Fibroblast of skin of right biceps (primary cell): ENCODE measurements at places on chromosomes 3 and 15.

- DNase-seq, result no peak
Observed at GRCh38 chr15:95440712-95441111, 889.8 kb upstream of the NR2F2 start.

GRCh38 chr3:136818769-136819391, at the start of gene SLC35G2:
TSS of gene SLC35G2 (plus strand) at chr3:136819126. CDS start at chr3:136854461, 35,335 bp downstream.
- peak; percentile 66 for DNase-seq

GRCh38 chr3:3951071-3951470, 151.8 kb downstream of the LRRN1 start:
- no peak for DNase-seq

DNA sequence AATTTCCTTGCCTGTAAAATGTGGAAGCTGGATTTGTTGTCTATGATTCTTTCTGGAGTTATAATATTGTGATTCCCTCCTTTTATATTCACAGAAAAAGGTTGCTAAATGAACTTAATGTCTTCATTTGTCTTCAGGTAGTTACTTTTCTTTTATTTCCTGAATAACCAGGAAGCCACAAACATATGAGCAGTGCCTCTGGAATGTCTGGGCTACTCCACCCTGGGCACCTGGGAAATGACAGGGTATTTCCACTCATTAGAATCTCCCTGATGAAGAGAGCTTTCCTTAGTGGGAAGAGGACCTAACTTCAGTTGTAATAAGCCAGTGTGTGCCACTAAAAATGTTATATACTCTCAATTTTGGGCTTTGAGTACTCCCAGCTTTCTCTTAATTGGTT, 3.8 kb upstream of the SLMAP start:
- DNase-seq, result peak; percentile 24

DNA sequence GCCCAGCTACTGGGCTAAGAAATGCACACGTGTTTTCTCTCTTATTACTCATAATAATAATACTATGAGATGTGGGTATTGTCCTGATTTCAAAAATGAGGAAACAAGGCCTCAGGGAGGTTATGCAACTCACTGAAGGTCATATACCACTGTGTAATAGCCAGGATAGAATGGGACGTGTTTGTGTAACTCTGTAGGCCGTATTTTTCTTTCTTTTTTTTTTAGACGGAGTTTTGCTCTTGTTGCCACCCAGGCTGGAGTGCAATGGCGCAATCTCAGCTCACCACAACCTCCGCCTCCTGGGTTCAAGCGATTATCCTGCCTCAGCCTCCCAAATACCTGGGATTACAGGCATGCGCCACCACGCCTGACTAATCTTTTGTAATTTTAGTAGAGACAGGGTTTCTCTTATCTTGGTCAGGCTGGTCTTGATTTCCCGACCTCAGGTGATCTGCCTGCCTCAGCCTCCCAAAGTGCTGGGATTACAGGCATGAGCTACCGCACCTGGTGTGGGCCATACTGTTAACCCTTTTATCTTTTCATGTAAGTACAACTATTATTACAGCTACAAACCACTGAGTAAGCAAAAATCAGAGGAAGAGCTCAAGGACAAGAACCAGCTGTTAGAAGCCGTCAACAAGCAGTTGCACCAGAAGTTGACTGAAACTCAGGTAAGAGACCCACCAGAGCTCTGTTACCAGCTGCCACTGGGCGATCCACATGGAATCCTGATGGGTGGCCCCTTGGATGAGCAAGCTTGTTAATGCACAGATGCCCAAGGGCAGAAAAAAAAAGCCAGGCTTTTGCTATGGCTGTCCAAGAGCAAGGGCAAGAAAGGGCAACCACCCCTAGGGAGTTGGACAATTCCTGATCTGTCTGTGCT, 6.7 kb downstream of the KNSTRN start:
- no peak for DNase-seq

DNA sequence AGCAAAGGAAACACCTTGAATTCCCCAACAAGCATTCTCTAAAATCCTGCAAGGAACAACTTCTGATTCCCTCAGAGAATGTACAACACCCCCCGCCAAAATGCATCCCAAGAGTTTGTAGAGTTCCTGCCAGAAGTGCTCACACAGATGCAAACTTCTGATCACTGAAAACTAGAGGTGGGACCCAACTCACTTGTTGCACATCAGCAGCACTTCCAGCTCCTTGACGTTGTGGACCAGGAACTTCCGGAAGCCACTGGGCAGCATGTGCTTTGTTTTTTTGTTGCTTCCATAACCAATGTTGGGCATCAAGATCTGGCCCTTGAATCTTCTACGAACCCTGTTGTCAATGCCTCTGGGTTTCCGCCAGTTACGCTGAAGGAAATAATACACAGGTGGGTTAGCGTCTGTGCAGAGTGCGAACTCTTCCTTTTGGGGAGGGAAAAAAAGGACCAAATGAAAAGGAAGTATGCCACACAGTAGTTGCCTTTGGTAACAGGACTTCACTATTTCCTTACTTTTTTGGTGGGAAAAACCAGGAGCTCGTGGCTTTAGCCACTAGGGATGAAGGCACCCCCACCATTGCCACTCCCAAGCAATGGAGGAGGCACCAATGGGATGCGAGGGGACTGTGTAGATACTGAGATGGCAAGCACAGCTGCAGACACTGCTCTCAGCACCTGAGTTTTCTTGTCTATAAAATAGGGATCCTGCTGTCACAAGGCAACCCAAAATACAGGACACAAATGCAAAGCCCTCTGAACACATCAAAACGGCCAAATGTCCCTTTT, 2.0 kb downstream of the RPL32 start:
- DNase-seq, result no peak

GRCh38 chr3:150080058-150080730, 109.5 kb upstream of the PFN2 start:
- DNase-seq, result no peak

- DNase-seq, result no peak
Observed at GRCh38 chr15:83794209-83794608, 140.3 kb downstream of the ADAMTSL3 start.

GRCh38 chr3:115127208-115127607, 19.9 kb downstream of the ZBTB20 start:
- no peak for DNase-seq

- DNase-seq, result peak; percentile 79
Observed at GRCh38 chr3:141384157-141384556, 15.9 kb downstream of the ZBTB38 start.

DNA sequence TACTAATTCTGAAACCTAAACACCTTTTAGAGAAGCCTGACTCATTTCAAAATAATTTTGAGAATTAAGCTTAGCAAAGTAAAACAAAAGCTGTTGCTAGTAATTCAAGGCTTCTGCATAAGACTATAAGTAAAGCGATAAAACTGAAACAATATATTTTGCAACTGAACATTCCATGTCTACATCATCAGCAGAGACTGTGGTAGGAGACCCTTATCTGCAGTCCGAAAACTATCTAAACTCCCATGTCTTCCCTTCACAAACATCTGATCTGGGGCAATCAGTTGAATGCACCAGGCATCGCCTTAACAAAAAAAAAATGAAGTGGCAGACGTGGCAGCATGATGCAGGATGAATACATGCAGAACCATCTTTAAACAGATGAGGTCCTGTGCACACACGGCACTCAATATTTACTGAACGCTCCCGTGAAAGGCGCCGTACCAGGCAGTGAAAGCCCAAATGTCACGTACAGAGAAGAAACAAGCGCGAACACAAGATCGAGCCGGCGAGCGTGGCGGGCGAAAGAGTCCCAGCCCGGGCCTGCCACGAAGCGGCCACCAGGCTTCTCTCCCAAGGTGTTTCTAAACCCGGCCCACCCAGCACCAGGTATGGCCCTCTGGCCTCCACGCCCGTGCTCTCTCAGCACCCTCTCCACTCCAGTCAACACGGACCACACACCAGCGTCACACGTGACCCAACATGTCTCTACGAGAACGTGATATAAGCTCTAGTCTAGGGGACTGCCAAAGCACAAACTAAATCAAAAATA, 63.0 kb downstream of the CHSY1 start:
- DNase-seq, result peak; percentile 84

GRCh38 chr3:169327546-169328356, 335.8 kb downstream of the MECOM start:
- no peak for DNase-seq

- DNase-seq, result no peak
Observed at GRCh38 chr3:45724911-45725310, 35.7 kb downstream of the SACM1L start.

- DNase-seq, result no peak
Observed at GRCh38 chr3:15321349-15321748, 11.0 kb downstream of the SH3BP5 start.

DNA sequence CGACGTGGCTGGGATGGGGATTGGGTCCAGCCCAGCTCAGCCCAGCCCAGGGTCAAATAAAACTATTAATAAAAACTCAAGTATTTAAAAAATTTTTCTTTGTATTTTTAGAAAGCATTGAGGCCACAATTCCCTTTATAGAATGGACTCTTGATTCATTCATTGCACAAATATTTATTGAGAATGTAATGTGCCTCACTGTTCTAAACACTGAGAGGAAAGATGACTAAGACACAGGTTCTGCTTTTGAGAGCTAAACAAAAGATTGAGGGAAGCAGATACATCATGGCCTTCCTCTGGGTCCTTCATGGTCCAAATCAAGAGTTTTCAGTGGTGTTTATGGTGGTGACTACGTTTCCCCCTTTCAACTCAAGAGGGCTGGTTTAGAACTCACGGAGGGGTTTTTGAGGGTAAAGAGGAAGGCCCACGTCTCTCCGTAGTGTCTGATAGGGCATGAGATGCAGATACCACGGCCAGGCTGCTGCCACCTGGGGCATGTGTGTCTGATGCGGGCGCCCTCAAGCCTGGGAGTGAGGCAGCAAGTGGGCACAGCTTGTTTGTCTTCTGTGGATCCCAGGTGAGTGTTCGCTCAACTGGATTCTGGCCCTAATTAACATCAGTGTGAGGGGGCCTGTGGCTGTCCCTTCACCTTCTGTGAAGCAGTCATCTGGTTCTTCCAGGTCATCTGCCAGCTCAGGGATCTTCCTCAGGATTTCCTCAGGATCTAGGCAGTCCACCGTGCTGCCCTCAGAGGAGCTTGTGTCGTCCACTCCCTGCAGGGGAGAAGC, 73.5 kb upstream of the SCN5A start:
- DNase-seq, result peak; percentile 36

GRCh38 chr15:68574629-68575028, 4.2 kb upstream of the CORO2B start:
- DNase-seq, result no peak

DNA sequence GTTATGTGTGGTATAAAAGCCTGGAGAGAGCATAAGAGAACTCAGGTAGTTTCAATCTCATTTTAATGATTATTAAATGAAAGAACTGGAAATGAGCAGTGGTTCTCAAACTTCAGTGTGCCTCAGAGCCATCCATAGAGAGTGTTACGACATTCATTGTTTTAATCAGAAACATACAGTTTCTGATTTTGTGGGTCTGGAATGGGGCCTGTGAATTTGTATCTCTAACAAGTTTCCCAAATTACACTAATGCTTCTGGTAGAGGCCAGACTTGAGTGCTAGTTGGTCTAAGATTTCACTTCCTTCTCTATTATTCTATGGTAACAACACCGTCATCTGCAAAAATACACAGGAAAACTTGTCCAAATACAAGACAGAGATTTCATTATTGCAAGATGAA, 292.0 kb upstream of the NECTIN3 start:
- no peak for DNase-seq

DNA sequence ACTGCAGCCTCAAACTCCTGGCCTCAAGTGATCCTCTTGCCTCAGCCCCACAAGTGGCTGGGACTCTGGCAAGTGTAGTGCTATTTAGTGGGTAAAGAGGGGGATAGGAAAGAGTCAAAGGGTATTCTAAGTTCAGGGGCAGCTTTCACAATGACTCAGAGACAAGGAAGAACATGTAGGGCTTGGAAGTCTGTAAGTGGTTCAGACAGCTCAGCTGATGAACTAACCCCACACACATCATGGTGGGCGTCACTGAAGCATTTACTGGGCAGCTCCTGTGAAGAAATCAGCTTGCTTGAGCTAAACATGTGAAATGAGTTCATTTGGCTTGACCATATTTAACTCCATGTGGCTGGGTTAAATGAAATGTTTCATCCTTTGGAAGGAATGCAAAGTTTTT, 34.6 kb upstream of the THSD4 start:
- peak; percentile 82 for DNase-seq

DNA sequence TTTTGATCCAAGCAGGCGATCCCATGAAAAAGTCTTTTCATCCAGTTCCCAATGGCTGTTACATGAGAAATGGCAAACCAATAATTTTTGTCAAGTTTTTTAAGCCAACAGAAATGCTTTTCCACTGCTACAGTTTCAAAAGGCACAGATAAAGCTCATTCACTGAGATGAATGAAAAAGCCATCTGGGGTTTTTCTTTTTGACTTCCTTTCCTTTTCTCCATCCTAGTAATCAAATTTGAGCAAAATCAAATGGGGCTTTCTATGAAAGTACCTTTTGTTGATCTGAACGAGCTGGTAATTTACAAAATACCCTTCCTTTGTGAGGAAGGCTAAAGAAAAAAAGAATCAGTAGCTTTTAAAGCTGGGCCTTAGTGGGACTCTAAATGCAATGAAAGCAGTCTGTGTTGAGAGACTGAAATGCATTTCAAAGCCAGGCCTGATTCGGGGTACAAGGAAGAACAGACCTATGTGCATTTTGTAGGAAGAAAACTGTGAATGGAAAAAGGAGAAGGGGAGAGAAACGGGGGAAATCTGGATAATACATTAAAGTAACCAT, 185.2 kb upstream of the DNAJC19 start:
- DNase-seq, result no peak

GRCh38 chr3:44451441-44451840, 26.0 kb downstream of the ZNF445 start:
- DNase-seq, result no peak

- peak; percentile 43 for DNase-seq
Observed at GRCh38 chr15:60396100-60396499, 1.7 kb downstream of the ANXA2 start.

DNA sequence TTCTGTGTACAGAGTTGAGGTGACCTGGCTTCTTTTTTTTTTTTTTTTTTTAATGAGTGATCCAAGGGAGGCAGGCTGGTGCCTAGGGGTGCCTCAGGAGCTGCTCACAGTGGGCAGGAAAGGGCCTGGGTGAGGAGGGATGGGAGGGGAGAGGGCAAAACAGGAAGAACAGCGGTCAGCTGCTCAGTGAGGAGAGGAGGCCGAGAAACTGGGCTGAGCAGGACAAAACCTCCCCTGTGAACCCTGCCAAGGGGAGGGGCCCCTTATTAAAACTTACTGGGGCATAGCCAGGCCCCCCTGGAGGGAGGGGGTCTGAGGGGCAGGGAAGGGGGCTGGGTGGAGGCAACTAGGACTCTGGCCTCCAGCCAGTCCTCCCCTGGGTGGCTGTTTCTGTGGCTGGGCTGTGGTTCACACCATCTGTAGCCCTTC, 3.5 kb downstream of the PLEKHO2 start:
- DNase-seq, result no peak
